ENCODE measurements at places on chromosomes 4 and X.

DNA sequence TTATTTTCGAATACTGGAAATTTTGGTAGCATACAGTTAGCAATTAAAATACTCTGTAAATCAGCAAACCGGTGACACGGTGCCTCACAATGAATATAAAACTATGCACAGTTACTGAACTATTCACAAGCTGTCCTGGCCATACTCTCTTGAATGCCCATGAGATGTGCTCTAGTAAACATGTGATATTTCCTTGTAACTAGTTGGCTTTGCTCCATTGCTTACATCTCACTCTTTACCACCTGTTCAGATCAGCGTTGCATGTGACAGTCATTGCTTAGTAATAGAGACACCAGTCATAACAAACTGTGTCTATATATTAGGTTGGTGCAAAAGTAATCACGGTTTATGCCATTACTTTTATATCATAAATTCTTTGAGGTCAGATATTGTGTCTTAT is 897.9 kb upstream of the FTHL17 start:
- DNase-seq: no peak

GRCh38 chr4:167779864-167780263 is 312.5 kb upstream of the ANXA10 start:
- no peak for DNase-seq

- no peak for DNase-seq
Observed at GRCh38 chr4:147334478-147334877, 146.4 kb upstream of the EDNRA start.

- DNase-seq: no peak
Observed at GRCh38 chr4:104020641-104021040, 300.9 kb upstream of the TACR3 start.

DNA sequence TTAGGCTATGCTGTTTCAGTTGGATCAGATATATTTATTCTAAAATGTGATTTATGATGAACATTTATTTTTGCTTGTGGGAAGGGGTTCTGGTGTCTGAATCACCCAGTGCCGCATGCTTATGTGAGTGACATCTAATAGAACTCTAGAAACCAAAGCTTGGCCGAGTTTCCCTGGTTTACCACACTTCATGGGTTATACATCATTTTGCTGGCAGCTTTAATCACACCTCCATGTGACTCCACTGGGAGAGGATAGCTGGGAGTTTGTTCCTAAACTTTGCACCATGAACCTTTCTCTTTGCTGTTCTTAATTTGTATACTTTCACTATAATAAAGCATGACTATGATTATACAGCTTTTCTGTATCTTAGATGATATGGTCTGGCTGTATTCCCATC is 382.9 kb downstream of the INPP4B start:
- DNase-seq: no peak

Data from NCI-H2029 (cell line).